ENCODE measurements at places on chromosomes 12 and 14. TPM values are rescaled to one million over a fixed set of nuclear protein-coding genes. Genes with fewer than 3 reads are reported as not detected.

The DEPDC4 gene
- 1.2 TPM for total RNA-seq

The SRRM4 gene
- total RNA-seq, result 6.4 TPM

DNA sequence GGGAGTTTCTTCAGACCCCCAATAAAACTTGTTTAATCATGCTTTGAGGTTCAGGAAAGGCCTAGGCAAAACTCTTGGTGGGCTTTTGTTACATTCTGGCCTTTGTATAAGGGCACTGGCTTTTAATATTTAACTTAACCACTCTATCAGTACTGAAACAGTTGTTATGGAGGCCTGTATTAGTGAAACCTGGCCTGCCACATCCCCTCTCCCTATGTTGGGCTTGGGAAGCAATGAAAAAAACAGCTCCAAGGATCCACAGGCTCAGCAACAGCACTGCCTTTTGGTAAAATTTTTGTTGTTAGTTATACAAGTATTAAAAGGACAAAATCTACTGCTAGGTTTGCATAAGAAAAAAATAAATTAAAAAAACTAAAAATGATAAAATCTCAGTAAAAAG lies 10.7 kb downstream of the SOAT2 start:
- DNase-seq, result no peak

DNA sequence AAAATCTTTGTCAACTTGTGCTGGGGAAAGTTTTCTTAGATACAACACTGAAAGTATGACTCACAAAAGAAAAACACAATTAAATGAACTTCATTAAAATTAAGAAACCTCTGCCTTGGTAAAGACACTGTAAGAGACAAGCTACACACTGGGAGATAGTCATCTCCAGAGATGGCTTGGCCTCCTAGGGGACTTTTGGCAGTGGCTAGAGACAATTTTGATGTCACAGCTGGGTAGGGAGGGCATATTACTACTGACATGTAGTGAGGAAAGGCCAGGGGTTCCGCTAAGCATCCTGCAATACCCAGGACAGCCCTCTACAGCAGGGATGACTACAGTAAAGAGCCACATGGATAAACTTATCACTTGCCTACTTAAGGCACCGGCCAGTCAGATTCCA lies 8.7 kb upstream of the RNASE4 start:
- DNase-seq, result no peak

- DNase-seq, result no peak
Measured at GRCh38 chr12:951176-951575, 1.7 kb upstream of the RAD52 start.

All from occipital lobe (tissue), 3 donors.